ENCODE measurements at places on chromosomes 1 and 21. TPM values are rescaled to one million over a fixed set of nuclear protein-coding genes. Genes with fewer than 3 reads are reported as not detected.

The HCRTR1 gene
- 2.0 TPM for total RNA-seq

- no peak for DNase-seq
Measured at GRCh38 chr1:150961756-150962155, 12.9 kb downstream of the CERS2 start.

DNA sequence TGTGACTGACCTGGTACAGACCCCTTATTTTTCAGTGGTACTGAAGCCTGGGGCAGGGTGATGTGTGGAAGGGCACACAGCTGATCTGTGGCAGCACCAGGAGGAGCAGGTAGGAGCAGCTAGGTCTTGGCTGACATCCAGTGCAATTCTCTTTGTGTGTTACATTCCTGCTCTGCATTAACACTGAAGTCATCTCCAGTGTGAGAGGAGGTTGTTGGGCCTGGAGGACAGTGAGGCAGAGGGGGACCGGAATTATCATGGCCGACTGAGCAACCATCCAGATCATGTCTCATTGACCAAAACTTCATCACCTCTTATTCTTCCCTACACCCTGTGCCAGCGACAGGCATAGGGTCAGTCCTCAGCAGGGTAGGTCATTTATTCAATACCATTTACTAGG is 1.5 kb downstream of the SLAMF8 start:
- DNase-seq, result no peak

- no peak for DNase-seq
Measured at GRCh38 chr1:191709215-191709614, 449.0 kb upstream of the RGS18 start.

GRCh38 chr1:37147392-37147831 is 113.1 kb upstream of the GRIK3 start:
- no peak for DNase-seq

DNA sequence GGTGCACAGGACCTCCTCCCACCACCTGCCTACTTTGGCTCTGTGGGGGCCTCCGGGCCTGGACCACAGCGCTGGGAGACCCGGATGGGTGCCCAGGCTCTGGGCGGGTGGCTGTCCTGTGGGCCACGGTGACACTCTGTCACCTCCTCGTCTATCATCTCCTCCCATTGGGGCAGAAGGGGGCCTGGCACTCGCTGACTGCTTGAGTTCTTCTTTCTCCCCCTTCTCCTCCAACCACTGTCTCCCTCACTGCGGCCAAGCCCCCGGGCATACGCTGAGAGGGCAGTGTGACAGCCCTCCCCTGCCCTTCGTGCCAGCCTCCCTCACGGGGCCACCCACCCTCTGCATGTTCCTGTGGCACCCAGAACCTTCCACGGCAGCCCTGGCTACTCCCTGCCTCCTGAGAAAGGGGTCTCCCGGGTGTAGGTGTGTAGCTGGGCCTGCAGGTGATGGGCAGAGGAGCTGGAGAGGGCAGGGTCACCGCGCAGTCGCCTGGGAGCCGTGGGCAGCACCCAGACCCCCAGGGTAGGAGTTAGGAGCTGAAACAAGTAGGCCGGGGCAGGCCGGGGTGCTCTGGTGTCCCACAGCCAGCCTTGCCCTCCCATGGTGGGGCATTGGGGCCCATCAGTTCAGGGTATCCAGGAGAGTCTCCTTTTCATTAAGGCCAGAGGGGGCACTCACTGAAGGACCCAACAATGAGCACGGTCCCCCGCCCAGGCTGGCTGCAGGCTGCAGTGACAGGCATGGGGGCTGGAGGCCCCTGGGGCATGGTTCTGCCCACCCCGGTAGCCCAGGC is 9.2 kb upstream of the ARF1 start:
- DNase-seq, result no peak

- DNase-seq, result no peak
Measured at GRCh38 chr1:61361931-61362330, 279.6 kb downstream of the NFIA start.

DNA sequence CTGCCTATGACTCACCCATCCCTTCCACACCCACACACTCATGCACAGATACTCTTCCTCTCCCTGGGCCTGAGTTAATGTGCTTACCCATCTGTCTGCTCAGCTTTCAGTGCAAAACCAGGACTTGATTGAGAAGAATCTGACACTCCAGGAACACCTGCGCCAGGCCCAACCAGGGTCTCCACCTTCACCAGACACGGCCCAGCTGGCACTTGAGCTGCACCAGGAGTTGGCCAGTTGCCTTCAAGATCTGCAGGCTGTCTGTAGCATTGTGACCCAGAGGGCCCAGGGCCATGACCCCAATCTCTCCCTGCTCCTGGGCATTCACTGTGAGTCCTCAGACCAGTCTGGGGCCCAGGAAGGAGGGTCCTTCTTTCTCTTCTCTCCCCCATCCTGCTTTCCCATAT is 3.5 kb upstream of the SH3BGRL3 start:
- DNase-seq, result no peak

DNA sequence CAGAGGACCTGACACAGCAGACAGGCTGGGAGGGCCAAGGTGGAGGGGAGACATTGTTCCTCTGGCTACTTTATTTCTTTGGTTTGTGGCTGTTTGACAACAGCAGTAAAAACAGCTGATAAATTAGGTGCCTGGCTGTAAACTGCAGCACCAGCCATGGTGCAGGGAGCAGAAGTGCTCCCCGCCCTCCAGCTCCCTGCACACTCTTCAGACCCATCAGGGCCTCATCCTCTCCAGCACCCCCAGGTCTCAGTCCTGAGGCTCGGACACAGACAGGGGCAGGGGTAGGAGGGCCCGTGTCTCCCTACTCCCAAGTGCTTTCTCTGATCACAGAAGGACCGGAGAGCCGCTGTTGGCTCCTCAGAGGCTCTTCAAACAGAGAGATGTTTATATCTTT is 17.7 kb upstream of the LRRN2 start:
- DNase-seq, result peak; percentile 21

All from G401 (cell line).